ENCODE measurements at places on chromosomes 1 and 21.

DNA sequence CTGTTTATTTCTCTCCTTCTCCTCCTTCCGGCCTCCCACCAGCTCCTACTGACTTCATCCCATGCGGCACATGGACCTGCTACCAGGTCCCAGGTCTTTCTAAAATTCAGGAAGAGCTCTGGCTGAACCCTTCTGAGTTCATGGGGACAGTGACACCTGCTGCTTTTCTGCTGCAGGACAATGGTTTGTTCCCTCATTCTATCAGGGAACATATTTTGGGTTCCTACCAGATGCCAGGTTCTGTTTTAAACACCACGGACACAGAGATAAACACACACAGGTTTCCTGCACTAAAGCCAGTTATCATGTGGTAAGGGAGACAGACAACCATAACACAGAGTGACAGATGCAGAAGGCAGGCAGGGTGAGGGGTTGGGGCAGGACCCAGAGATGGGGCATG lies 114.0 kb upstream of the RAB4A start:
- no peak for DNase-seq

- DNase-seq, result no peak
Measured at GRCh38 chr1:21182181-21182731, 5.6 kb upstream of the EIF4G3 start.

- no peak for DNase-seq
Measured at GRCh38 chr1:30575066-30575465, 148.3 kb downstream of the MATN1 start.

DNA sequence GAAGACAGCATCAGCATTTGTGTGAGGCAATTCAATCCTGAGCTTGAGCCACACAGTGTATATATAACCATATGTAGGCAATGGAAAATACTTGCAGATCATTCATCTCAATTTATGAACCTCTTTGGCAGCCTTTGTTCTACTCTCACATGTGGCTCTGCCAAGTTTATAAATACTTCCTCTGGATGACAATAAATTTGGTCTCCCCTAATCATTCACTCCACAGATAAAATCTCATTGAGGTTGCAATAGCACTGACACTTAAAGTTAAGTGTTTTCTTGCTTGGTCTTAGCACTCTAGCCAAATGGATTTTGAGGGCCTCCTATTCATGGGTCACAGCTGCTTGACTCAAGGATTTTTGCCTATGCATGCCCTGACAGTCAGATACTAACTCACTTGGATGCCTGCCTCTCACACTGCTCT lies 136.6 kb upstream of the VANGL1 start:
- DNase-seq, result no peak

- DNase-seq, result no peak
Measured at GRCh38 chr1:36122062-36123030, 2.7 kb downstream of the COL8A2 start.

Measured in stimulated activated CD8-positive, alpha-beta memory T cell treated with anti-CD3 and anti-CD28 coated beads, Interleukin-12 subunit alpha, Interleukin-12 subunit beta, amount 100 ng/mL, for 4 hours (primary cell).